ENCODE measurements at places on chromosomes 13 and 19.

GRCh38 chr19:48061401-48062344 lies 17.8 kb upstream of the CABP5 start:
- no peak for DNase-seq

- DNase-seq, result no peak
Measured at GRCh38 chr13:70938462-70938861, 830.2 kb upstream of the KLHL1 start.

- DNase-seq, result no peak
Measured at GRCh38 chr19:29521291-29522075, 4.3 kb upstream of the VSTM2B start.

DNA sequence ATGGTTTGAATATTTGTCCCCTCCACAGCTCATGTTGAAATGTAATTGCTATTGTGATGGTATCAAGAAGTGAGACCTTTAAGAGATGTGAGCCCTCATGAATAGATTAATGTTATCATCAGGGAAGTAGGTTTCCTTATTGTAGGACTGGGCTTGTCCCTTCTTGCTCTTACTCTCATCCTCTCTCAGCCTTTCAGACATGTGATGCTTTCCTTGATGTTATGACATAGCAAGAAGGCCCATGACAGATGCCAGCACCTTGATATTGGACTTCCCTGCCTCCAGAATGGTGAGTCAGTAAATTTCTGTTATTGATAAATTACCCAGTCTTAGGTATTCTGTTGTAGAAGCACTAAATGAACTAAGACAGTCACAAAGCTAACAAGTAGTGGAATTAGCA lies 5.7 kb upstream of the ZMYM2 start:
- DNase-seq, result no peak

DNA sequence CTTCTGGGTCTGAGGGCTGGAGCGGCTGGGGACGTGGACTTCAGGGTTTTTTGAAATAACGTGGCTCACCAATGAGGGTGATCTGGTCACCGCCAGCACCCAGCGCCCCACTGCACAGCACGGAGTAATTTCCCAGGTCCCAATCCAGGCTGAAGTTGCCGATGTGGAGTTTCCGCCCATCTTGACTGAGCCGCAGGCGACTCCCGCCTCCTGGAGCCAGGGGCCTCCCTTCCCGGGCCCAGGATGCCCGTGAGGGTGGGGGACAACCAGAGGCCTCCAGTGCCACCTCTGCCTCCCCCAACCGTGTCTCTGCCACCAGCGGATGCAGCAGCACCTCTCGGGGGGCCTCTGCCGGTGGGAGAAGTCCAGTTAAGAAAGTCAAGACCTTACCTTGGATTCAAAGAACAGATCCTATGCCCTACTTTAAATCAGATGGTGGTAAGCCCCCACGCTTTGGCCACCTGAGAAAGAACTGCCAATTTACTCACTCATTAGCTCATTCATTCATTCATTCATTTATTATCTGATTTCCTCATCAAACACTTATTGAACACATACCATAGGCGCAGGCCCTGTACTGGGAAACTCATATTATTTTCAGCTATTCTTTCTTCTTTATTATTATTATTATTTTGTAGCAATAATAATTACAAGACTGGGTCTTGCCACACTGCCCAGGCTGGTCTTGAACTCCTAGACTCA lies 3.9 kb downstream of the VSIG10L start:
- DNase-seq, result no peak

- no peak for DNase-seq
Measured at GRCh38 chr13:99958406-99959126, 13.0 kb downstream of the ZIC5 start.

GRCh38 chr13:31798189-31798588 lies 58.9 kb downstream of the RXFP2 start:
- no peak for DNase-seq

GRCh38 chr19:2636897-2637683 lies 65.4 kb downstream of the GNG7 start:
- DNase-seq, result peak; percentile 67

DNA sequence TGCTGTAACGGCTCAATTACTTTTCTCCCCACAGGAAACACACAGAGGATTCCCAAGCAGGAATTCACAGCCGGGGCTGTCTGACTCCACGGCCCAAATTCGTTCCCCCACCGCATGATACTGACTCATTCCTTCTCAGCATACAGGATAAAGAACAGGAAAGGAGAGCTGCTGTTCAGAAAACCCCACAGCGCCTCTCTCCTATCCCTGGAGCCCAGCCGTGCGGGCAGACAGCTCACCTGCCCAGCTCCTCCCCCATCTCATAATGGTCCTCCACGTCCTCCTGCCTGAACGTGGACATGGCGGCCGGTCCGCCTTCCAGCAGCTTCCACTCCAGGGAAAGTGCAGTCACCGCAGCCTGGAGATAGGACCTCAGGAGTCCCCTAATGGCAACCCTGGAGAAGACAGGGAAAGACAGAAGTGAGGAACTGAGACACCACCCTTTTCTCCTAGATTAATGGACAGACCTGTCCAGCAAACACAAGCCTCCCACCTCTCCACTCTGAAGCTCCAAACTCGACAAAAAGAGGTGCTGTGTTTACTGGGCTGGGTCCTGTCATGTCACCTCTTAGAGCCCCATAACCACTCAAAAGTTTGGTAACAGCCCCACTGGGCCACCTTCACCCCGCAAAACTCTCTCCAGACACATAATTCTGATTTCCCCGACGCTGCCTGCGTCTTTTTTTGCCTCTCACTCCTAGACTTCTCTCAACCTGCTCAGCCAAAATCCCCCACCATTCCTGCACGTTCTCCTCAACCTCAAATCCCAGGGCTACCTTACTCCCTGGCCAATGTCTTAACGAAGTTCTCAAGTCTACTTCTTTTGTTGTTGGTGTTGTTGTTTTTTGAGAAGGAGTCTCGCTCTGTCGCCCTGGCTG lies 1.2 kb downstream of the DAPK3 start:
- no peak for DNase-seq

DNA sequence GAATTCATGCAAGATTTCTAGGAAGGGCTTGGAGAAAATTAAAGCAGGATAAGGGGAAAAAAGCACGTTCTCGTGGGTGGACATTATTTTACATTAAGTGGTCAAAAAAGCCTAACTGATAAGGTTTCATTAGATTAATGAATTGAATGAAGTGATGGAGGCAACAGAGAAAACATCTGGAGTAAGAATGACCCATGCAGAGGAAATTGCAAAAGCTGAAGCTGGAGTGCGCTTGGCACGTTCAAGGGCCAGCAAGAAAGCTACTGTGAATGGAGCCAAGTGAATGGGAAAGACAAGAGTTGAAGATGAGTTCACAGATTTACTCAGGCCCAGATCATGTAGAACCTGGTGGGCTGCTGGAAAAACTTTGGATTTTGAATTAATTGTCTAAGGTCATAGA lies 777.9 kb downstream of the DACH1 start:
- no peak for DNase-seq

DNA sequence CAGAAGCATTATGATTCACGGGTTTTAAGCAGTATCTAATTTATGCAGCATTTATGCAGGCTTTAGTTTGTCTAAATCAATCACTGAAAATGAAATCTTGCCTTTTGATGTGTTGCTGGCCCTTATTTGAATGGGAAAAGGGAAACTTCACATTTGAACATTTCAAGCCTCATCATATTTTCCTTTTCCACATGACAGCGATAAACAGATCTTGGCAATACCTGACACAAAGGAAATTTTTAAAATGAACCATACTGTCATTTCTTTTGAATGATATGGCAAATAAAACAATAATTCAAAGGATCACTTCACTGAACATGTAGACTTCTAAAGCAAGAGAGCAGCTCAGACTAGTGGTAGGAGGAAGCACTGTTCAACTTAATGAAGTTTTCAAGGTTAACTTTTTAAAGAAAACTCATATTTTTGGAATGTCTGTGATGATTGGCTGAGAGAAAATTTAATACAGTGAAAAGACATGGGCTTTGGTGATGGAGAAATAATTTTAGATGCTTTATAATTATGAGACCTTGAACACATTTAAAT lies 198.1 kb downstream of the OXGR1 start:
- DNase-seq, result no peak

GRCh38 chr19:31214997-31215396 lies 134.2 kb downstream of the TSHZ3 start:
- no peak for DNase-seq

DNA sequence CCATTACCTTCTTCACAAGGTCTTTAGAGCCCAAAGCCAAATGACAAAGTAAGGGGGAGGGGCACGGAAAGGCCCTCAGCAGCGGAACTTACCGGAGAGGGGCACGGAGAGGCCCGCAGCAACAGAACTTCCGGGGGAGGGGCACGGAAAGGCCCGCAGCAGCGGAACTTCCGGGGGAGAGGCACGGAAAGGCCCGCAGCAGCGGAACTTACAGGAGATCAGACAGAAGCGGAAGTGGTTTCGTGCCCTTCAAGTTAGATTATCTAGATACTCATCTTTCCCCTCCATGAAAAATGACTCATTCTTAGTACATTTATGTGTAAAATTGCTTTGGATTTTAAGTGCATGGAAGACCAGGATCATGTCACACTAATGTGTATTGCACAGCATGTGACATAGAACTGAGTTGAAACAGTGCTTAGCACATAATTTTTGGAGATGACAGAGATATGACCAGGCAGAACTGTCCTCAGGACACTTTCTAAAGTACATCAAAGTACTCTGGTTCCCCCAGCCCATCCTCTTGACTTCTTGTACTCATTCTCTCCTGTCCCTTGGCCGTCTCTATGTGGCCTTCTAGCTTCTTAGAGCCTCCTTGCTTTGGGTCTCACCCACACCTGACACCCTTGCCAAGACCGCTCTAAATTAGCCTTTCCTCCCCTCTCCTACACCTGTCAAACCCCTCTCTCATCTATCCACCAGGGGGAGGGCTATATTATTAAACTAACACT lies 25.7 kb upstream of the TPTE2 start:
- DNase-seq, result peak; percentile 75

- DNase-seq, result peak; percentile 67
Measured at GRCh38 chr13:77345150-77345780, 18.4 kb upstream of the MYCBP2 start.

GRCh38 chr13:43081866-43082265 lies 58.5 kb downstream of the DNAJC15 start:
- DNase-seq, result no peak

DNA sequence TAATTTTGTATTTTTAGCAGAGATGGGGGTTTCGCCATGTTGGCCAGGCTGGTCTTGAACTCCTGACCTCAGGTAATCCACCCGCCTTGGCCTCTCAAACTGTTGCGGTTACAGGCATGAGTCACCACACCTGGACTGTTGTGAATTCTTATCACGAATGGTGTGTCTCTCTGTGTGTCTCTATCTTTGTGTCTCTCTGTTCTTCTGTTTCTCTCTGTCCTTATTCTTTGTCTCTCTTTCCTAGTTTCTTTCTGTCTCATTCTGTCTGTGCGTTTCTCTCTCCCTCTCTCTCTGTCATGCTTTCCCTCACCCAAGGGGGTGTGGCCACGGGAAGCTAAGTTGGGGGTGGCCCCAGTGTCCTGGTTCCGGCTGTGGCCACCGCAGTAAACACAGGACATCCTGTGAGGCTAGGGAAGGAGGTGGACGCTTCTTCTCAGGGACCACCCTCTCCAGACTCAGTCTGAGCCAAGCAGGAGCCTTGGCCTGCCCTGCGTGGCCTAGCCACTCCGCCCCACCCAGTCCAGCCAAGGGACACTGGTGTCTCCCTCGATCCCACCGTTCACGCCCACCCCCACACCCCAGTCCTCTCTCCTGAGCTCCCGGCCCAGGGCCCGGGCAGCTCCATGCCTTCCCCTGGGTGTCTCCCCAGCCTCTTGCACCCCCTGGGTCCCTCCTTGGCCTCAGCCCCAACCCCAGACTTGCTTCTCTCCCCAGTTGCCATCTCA lies 3.9 kb upstream of the PRX start:
- no peak for DNase-seq

DNA sequence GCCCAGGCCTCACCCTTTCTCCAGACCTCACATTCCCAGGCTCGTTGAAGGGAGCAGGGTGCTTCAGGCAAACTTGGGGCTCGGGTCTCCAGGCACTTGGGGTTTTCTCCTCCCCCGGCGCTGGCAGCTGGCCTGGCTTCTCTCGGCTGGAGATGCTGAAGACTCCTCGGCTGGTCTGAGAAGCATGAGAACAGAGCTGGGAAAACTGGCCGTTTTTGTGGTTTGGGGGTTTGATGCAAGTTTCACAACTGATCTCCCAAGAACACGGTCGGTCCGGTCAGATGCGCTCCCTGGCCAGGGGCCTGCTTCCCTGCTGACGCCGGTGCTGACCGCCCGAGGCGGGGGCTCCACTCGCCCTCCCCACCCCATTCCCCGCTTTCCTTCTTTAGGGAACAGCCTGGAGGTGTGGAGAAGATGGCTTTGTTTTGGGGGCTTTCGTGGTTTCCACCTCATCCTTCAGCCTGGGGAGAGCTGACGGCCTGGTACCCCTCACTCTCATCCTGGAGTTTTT lies 35.3 kb downstream of the CEBPA start:
- DNase-seq, result no peak

- DNase-seq, result peak; percentile 0
Measured at GRCh38 chr13:78241278-78241919, 322.8 kb upstream of the EDNRB start.

- no peak for DNase-seq
Measured at GRCh38 chr13:89953581-89953980, 1393.9 kb upstream of the MIR17HG start.

GRCh38 chr19:17125062-17125727 lies 49.6 kb downstream of the MYO9B start:
- DNase-seq, result peak; percentile 51

DNA sequence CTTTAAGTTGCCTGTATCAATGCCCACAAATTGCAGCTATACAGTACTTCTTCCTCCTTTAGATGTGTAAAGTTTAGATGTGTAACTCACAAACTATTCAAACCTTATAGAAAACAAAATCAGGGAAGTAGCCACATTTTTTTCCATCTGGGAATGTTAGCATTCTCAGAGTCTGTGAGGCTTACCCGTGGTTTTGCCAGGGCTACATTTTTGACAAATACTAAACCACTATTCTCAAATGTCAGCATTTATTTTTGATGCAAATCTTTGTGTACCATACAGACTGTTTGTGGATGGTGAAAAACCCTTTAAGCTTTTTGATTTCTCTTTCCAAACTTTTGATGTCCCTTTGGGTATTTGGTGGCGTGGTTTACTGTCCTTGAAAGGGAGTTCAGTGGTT lies 216.4 kb downstream of the POSTN start:
- DNase-seq, result no peak

GRCh38 chr13:98175823-98176222 lies 1.2 kb downstream of the RNF113B start:
- DNase-seq, result no peak

- DNase-seq, result no peak
Measured at GRCh38 chr19:10831987-10832938, 3.7 kb downstream of the TMED1 start.

DNA sequence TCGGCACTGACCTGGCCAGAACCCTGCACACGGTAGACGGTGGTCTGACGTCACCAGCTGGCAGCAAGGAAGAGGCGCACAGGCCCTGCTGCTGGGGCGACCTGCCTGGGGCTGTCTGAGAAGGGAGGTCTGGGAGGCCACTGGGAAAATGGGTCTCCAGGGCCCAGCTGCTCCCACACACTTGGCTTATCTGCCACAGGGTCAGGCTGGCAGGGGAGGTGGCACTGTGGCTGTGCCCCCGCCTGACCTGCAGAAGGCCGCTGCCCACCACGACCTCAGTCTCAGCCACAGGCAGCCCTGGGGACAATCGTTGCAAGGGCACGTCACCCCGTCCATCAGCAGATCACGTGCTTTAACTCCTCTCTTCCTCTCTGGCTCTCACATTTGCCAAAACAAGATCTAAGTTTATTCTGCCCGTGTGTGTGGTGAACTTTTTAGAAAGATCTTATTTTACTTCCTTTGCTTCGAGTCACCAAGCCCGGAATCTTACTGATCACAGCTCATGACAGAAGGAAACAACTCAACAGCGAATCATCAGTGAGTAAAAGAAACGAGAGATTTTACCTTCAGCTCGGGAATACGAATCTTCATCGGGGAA lies 45.2 kb upstream of the RANBP3 start:
- DNase-seq, result no peak
